Kasumi-1 (cell line): ENCODE measurements at places on chromosomes 4 and X.

DNA sequence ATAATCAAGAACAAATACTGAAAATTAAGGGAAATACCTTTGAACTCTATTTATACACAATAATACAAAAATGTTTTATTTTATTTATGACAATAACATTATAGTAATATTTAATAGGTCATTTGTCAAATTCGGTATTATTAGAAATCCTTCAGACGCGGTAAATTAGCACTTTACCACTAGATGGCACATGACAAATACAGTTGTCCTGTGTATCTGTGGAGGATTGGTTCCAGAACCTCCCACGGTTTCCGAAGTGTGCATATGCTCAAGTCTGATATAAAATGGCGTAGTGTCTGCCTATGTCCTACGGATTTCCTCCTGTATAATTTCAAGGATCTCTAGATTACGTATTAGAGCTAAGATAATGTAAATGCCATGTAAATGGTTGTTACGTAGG, 8.1 kb upstream of the LINC00632 start:
- peak; percentile 17 for DNase-seq

- DNase-seq, result no peak
Measured at GRCh38 chr4:154868414-154869194, 87.5 kb downstream of the RBM46 start.

- no peak for DNase-seq
Measured at GRCh38 chr4:38820329-38821061, 15.9 kb upstream of the TLR1 start.

GRCh38 chr4:105306158-105306781, 159.6 kb downstream of the TET2 start:
- no peak for DNase-seq

DNA sequence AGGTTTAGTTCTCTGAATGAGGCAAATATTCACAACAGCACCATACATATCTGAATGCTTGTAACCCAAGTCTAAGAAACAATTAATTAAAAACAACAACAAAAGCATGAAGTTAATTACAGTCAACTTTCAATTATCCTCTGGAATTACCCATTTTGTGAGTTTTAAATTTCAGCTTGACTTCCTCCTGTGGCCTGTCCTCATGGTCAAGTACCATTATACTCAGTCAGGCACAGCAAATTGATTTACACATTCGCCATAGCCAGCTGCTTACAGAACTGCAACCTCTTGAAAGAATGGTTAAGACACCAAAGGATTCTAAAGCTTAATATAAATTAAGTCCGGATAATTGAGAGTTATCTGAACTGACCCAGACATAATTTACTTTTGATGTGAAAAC, 306.5 kb downstream of the CAMK2D start:
- no peak for DNase-seq

- no peak for DNase-seq
Measured at GRCh38 chr4:4362991-4363697, 23.8 kb upstream of the NSG1 start.

DNA sequence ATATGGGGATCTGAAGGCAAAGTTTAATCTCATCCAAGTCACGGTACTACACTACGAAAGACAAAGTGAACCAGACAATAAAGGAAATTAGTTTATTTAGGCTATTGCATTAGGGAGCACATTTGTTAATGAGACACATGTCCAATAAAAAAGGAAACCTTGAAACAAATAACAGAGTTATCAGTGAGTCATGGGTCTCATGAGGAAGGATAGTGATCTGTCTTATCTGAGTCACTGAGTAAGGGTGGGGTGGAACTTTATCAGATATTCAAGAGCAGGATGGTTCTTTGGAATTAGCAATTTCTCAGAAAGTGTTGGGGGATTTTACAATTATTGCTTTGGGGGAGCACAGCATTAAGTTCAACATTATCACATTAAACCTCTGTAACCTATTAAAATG, 188.9 kb upstream of the IL1RAPL1 start:
- no peak for DNase-seq

DNA sequence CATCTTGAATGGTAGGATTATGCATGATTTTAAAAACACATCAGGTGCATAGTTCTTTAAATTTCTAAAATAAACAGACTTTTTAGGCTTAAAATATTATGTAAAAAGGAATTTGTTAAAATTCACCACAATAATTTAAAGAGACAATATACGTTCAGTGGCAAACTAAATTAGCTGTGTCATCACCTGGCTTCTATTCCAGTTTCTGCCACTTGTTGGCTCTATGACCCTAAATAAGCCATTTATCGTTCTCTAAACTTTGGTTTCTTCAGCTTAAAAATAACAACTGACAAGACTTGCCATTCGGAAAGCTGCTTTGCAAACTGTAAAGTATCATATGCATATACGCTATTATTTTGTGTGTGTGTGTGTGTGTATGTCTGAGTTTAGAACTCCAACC, 141.3 kb downstream of the MGST2 start:
- DNase-seq, result no peak
